ENCODE measurements at places on chromosomes 7 and 10.

DNA sequence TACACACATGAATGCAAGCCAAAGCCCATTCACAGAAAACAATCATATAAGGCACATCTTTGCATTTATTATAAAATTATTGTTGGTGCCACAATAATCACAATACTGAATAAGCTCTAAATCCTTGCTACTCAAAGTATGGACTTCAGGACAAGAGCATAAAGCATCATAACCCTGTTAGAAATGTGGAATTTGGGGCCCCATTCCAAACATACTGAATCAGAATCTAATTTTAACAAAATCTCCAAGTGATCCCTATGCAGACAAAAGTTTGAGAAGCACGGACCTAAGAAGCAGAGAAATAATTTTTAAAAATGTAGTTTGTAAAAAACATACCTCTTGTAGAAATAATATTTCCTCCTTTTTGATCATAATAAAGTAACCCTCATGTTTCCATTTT, 199.2 kb downstream of the IMMP2L start:
- DNase-seq, result no peak

GRCh38 chr7:133428876-133429275, 176.0 kb downstream of the EXOC4 start:
- no peak for DNase-seq

DNA sequence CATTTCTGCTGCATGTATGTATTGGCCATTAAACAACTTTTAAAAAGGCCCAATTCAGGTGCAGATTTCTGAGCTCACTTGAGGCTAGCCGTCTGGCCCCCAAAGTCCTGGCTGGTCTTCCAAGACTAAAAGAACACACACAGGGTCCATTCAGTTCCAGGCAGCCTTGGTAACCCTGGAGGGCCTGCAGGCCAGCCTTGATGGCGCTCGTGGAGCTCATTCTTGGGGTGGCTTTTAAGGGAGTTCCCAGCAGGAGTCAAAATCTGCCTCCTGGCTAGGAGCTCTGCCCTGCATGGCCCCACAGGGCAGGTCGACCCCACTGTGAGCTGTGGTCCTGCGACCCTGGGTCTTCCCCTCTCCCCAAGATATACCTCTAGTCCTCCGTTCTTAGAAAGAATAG, 28.8 kb downstream of the ANXA11 start:
- no peak for DNase-seq

DNA sequence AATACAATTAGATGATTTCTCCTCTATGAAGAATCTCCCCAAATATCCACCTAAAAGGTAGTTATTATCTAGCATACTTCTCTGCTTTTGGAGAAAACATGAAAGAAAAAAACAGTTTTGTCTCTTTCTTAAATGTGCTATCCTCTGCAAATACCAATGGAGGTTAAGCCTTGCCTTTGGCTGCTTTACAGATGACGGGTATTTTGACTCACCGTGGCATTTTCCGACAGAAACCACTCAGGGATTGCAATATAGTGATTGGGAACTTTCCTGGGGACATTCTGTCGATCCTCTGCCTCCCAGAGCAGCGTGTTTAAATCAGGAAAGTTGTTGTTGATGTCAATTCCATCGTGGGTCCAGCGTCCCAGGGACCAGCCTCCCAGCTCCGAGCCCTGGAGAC, 100.6 kb downstream of the GPR26 start:
- DNase-seq, result no peak

DNA sequence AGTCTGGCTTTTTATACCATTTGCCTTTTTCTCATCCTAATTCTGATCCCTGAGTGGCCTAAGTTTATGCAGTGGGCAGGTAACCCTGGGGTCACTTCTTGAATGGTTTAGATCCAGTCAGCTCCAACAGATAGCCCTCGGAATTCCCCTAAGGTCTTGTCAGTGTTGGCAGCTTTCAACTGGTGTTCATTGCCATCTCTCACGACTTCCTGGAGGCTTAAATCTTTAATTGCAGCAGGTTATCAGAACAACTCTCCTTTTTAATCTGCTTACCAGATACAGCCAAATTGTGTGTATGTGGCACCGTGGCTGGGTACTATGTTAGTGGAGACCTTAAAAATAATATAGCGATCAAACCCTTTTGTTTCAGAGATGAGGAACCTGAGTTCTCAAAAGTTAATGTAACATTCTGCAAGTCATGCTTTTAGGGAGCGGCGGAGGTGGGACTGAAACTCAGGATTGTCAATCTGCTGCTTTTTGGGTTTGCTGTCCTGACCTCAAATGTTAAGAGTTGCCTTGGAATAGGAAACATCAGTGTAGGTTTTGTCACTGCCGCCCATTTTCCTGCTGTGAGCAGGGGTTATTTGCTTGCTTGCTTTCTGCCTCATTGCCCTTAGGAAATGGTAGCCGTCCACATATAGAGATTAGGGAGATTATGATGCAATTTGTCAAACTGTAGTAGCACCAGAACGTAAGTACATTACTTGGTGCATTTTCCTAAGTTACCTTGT, 818 bp downstream of the DLD start:
- no peak for DNase-seq

GRCh38 chr10:74957285-74957961, 131.0 kb downstream of the KAT6B start:
- DNase-seq, result no peak

GRCh38 chr10:16966991-16967865, 150.0 kb upstream of the RSU1 start:
- no peak for DNase-seq

GRCh38 chr10:121539786-121540185, 58.5 kb downstream of the FGFR2 start:
- no peak for DNase-seq

GRCh38 chr10:123021517-123021916, 12.7 kb downstream of the ACADSB start:
- no peak for DNase-seq

- DNase-seq, result no peak
Observed at GRCh38 chr10:31261511-31262311, 57.3 kb upstream of the ZEB1 start.

DNA sequence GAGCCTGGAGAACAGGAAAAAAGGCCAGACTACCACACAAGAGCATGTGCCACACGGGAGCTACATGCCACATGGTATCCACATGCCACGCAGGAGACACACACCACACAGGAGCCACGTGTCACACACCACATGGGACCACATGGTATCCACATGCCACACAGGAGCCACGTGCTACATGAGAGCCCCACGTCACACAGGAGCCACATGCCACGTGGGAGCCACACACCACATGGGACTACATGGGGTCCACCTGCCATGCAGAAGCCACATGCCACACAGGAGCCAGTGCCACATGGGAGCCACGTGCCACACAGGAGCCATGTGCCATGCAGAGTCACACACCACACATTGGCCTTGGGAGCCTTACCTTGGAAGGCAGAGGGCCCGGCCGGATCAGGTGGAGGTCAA, 244.4 kb upstream of the PPP2R2D start:
- no peak for DNase-seq

- DNase-seq, result no peak
Observed at GRCh38 chr7:10646194-10646593, 327.5 kb upstream of the PHF14 start.

GRCh38 chr7:55149001-55149400, 130.2 kb downstream of the EGFR start:
- no peak for DNase-seq

GRCh38 chr10:3704565-3705325, 80.3 kb downstream of the KLF6 start:
- no peak for DNase-seq

DNA sequence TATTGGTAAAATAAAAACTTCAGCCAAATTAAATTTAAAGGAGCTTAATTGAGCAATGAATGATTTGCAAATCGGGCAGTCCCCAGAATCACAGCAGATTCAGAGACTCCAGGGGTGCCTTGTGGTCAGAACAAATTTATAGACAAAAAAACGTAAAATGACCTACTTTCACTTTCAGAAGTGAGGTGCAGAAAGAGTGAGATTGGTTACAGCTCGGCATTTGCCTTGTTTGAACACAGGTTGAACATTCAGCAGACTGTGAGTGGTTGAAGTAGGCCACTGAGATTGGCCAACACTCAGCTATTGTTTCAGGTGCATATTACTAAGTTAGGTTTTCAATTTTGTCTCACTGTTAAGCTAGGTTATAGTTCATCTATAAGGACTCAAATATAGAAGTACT, 153.4 kb downstream of the BICC1 start:
- DNase-seq, result no peak

- no peak for DNase-seq
Observed at GRCh38 chr10:122301055-122301810, 30.1 kb downstream of the BTBD16 start.

GRCh38 chr10:876438-876837, 55.1 kb downstream of the LARP4B start:
- no peak for DNase-seq

GRCh38 chr10:18738835-18739234, 79.6 kb downstream of the ARL5B start:
- DNase-seq, result no peak

DNA sequence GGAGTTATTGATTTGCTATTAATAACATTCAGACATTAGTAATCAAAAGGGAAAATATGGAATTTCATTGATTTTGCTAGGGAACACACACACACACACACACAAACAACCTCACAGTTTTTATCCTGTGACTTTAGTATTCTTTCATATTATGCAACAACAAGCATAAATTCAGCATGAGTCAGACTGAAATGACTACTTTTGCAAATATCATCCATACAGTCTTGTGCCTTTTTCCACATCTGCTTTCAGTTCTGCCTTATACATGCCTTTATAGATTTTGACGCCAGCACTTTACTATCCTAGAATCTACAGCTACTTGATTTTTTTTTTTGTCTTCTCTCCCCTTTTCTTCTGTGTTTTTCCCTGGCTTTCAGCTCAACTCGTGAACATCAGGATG, 975.8 kb upstream of the LRRTM3 start:
- no peak for DNase-seq

- no peak for DNase-seq
Observed at GRCh38 chr10:95214369-95214768, 20.3 kb downstream of the ACSM6 start.

- DNase-seq, result no peak
Observed at GRCh38 chr10:48798481-48799254, 114.0 kb downstream of the WDFY4 start.

GRCh38 chr7:141876371-141876770, 35.1 kb upstream of the PRSS37 start:
- DNase-seq, result no peak

- DNase-seq, result no peak
Observed at GRCh38 chr7:142776206-142776844, 5.6 kb downstream of the PRSS2 start.

DNA sequence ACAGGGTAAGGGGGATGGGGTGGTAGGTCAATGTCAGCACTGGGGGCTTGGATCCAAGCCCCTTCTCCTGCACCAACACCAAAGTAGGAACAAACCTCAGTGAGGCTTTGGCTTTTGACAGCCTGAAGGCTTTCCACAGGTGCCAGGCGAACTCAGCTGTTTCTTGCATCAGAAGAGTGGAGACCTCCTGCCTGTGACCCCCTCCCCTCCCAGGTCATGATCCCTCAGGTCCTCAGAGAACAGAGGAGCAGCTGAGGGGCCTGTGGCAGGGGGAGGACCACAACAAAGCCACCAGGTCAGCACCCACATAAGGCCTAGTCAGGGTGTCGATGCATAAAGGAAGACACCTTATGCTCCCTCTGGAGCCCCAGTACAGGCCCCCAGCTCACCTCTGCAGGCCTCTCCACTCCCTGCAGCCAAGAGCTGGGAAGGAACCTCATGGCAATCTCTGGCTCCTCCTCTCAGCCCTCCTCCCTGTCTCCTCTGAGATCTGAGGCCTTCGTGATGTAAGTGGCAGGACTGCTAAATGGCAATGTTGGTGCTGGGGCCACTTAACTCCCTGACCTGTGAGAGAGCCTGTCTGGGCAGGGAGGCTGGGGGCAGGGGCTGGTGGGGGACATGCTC, 19.1 kb upstream of the PRRT4 start:
- DNase-seq, result no peak

DNA sequence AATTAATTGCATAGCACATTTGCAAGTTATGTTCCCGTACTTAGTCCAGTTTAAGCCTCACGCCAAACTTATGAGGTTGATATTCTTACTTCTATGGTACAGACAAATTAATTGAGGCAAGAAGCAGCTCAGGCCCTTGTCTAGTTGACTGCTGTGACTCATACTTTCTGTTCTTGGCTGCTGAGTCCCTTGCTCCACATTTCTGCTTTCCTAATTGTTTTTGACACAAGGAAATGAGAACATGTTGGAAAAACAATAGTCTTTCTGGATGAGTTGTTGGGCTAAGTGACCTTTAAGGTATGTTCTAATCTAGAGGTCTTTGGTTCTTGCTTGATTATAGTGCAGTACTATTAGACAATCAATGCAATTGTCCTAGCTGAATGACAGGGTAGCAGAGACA, 331.8 kb downstream of the NRG3 start:
- DNase-seq, result no peak

- DNase-seq, result no peak
Observed at GRCh38 chr7:137209151-137209817, 134.2 kb downstream of the PTN start.

GRCh38 chr10:131024259-131025131, 287.0 kb downstream of the TCERG1L start:
- DNase-seq, result no peak

DNA sequence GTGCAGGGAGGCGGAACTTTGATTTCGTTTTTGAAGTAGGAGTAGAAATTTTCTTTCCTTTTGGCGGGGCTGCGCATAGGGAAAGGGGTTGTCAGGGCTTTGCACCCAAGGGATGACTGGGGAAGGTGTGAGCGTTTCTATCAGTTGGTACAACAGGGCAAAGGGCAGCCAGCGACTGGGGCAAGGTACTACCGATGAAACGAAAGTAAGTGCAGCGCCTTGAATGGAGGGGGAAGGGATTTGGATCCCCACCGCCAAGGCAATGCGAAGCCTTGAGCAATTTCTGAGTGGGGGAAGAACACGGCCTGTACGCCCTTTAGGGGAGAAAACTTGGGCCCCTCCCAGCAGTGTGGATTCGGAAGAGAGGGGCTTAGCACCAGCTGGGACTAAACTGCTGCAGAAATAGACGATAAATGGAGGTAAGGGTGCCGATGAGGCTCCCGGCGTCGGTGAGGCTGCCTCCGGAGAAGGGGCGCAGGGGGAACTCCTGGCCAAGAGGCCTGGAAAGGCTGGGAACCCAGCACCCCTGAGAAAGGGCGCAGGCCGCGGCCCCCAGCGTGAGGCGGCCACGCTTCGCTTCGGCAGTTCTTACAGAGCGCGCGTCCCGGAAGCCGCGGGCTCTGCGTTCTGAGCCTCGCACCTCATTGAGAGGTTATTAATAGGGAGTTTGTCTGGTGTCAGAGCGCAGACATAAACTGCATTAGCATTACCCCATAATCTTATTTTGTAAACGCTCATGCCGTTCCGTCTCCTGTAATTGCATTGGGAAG, 10.0 kb upstream of the TLX1 start:
- no peak for DNase-seq

DNA sequence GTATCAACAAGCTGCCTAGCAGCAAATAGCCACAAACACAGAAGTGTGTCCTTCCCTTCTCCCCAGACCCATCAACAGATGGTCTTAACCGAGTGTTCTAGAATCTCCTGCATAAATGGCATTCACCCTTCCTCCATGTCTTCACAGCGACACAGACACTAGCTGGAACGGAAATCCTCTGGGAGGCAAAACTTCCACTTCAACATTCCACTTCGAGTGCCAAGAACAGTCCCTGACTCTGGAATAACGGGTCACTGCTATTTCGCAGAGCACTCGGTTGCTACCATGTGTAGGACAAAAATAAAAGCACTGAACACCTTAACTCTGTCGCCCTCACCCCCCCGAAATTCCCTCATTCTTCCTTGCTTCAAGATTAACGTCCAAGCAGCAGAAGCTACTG, 65.1 kb downstream of the SFMBT2 start:
- no peak for DNase-seq

Measured in stimulated activated CD8-positive, alpha-beta memory T cell treated with anti-CD3 and anti-CD28 coated beads, Interleukin-4, amount 100 ng/mL, for 1 hour (primary cell).